ENCODE measurements at places on chromosomes 4 and X. TPM values are rescaled to one million over a fixed set of nuclear protein-coding genes. Genes with fewer than 3 reads are reported as not detected.

ARHGAP6 gene
- total RNA-seq, result 12.0 TPM

DUSP9 gene
- total RNA-seq, result 0.12 TPM

RBM47 gene
- total RNA-seq, result 143 TPM

DCAF12L1 gene
- total RNA-seq, result 8.6 TPM

RAB33A gene
- 1.2 TPM for total RNA-seq

Measured in mucosa of gallbladder (tissue), 1 donor.